NCI-H1694 (cell line): ENCODE measurements at places on chromosomes 11 and 22.

GRCh38 chr22:42977569-42977968, 37.4 kb downstream of the PACSIN2 start:
- no peak for DNase-seq

GRCh38 chr11:65803797-65804492, 17.1 kb downstream of the OVOL1 start:
- no peak for DNase-seq

- no peak for DNase-seq
Measured at GRCh38 chr22:21606775-21607174, 23.0 kb downstream of the YDJC start.

DNA sequence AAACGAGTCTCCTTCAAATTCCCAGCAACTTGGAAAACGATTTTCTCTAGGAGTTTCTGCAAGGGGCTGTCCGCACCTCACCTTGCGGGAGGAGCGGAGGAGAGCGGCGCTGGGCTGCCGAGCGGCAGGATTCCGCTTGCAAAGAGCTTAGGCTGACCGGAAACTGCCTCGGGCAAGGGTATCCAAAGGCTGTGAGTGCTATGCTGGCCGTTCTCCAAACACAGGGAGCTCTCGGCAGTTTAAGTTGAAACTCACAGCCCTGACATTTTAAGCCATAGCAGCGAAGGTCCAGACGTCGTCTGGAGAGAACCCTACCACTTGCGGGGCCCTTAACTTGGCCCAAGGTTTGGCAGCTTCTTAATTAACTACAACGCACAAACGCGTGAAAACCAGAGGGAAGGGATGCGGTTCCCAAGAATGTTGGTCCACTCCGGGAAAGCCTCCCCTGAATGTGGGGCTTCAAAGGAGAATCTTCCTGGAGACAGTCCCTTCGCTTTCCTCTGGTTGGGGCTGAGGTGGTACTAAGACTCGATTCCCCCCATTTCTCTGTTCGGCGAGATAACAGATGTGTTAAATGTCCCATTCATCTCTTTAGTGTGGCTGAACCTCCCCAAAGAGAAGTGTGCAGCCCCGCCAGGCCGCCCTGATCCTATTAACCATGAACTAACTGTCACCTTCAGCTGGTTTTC, 1.1 kb upstream of the DBX1 start:
- DNase-seq = no peak

DNA sequence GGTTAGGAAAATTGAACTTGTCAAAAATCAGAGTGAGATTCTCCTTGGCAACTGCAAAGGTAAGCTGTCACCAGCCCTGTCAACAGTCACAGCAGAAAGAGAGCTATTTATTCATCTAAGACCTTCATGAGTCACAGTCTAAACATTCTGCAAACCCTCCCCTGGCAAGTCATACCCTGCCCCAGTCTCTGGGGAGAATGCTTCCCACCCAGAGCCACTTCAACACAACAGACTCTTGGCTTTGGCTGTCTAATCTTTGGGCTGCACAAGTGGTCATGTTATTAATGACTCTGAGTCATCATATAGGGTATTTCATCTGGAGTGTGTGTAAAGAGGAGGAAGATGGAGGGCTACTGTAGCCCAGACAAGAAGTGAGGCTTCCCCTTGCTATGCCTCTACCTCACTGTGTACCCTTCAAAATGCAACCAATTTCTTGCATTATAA, 153.4 kb downstream of the CCDC34 start:
- peak; percentile 31 for DNase-seq

DNA sequence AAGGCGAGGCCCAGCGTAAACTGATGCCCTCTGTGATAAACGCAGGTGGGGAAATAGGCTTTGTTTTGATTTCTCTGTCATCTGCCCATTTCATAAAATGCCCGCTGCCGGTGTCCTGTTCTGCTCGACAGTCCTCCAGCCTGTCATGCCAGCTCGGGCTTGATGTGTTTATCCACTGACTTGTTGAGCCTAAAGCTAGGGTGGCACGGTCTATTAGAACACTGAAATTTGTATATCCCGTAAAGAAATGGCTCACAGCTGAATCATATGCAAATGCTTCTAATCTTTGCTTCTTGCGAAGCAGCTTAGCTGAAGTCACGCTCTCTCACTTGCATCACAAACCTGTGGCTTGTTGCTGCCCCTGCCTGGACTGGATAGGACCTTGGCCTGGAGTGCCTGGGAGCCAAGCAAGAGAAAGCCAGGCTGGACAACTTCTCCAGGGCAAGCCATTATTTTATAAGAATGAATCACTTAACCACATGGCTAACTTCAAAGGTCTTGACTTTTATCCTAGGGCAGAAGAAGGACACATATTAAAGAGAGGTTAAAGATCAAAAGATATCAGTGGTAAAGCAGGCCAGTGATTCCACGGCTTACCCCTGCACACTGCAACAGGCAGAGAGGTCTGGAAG, 33.1 kb downstream of the EHF start:
- DNase-seq = no peak

DNA sequence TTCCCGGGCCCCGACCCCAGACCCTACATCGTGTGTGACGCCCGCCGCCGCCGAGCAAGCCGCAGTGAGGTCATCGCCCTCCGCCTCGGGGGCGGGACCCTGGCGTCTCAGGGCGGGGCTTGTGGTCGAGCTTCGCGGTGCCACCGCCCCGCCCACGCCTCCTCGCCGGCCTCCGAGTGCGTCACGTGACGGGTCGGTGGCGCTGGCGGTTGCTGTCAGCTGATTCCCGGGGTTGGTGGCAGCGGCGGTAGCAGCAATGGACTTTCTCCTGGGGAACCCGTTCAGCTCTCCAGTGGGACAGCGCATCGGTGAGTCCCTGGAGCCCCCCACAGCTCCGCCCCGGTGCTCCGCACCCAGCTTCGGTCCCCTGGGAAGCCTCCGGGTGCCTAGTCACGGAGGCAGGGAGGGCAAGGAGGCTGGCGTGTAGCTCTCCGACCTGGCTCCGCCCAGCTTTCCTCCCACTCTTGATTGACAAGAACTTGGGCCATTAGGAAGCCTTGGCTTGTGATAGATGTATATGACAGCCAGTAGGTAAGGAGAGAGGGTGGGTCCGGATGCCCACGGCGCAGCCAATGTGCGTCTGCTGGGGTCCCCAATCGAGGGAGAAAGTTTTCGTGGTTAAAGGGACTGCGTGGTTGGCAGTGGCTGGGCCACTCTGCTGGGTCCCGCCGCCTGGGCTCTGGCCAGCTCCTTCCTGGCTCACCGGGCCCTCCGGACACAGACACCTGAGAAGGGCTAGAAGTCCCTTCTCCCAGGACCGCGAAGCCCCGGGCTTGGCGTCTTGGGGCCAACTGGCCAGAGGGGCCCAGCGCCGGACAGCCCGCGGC, at the start of gene TOM1:
Gene TOM1, plus strand, starts transcription at position 222 of the 827 bp plus-strand sequence. Its CDS starts 35 bp downstream, at position 257.
- DNase-seq = peak; percentile 97

GRCh38 chr11:112566124-112566523, 305.5 kb upstream of the PLET1 start:
- no peak for DNase-seq

DNA sequence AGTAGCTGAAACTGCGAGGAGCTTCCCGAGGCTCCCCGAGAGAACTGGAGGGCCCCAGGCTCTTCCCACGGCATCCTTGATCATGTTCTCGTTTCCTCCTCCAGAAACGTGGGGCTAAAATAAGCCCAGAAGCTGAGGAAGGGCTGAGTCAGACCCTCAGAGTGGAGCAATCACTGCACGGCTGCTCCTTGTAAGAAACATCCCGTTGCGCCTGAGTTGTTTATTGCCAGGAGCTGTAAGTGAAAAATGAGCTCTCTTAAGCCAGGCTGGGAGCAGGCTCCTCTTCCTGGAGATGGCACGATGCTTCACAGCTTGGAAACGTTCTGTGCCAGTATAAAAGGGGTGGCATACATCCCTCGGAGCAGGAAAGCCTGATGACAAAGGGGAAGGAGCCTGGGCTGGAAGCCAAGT, 47.3 kb upstream of the SYN3 start:
- DNase-seq = no peak
